ENCODE measurements at places on chromosomes 12 and 14.

DNA sequence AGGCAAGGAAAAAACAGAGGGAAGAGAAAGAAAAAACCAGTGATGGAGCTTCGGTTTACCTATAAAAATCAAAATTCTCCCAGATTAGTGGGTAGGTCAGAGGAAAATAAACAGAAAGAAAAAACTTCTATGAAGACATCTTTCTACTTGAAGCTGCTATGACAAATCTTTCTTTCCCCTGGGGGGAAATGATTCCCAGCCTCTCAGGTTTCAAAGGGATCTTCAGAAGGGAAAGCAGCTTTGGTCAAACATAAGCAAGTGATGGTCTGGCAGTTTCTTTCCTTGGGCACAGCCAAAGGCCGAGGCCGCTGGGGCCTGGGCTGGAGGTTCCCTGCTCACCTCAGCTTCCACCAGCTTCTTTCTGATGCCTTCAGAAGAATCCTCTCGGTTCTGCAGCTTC lies 104.5 kb downstream of the PRKAB1 start:
- no peak for DNase-seq

DNA sequence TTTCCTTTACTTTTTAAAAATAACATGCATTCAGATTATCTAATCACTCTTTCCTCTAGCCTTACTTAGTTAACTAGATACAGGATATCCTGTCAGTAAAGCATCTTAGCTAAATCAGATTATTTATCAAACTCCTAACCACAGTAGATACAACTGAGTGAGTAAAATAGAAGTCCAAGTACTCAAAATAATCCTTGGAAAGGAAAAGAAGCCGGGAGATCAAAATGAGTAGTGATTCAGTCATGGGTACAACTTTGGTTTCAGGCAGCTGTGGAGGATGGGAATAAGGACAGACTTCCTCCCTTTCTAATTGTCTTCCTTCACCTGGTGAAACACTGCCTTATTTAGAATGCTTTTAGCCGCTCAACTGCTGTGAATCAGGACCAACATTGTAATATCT lies 29.4 kb downstream of the GNG2 start:
- DNase-seq = no peak

DNA sequence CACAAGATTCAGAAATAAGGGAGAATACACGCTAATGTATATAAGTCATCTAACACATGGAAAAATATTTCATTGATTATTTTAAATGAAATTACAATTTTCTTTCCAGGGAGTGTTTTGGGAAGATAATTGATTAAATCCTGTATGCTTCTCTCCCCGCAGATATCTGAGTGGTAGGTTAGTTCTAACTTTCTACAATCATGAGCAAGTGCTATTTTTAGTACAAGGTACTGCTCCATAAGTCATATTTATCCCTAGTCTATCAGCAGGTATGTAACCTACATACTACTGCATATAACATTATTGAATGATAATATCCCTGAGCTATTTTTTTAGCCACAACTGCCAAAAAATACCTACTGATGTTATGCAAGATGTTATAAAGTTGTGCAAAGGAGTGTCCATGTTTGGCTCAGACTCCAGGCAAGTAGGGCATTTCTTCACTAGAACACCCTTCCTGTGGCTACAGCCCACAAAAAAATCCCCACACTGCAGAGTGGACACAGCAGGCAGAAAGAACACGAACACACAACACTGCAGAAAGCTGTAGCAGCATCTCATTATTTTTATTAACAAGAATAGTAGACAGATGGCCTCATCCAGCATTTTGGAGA lies 87.0 kb downstream of the SEC23A start:
- DNase-seq = no peak

- DNase-seq = no peak
Observed at GRCh38 chr14:23443411-23443812, 8.0 kb upstream of the MYH7 start.

DNA sequence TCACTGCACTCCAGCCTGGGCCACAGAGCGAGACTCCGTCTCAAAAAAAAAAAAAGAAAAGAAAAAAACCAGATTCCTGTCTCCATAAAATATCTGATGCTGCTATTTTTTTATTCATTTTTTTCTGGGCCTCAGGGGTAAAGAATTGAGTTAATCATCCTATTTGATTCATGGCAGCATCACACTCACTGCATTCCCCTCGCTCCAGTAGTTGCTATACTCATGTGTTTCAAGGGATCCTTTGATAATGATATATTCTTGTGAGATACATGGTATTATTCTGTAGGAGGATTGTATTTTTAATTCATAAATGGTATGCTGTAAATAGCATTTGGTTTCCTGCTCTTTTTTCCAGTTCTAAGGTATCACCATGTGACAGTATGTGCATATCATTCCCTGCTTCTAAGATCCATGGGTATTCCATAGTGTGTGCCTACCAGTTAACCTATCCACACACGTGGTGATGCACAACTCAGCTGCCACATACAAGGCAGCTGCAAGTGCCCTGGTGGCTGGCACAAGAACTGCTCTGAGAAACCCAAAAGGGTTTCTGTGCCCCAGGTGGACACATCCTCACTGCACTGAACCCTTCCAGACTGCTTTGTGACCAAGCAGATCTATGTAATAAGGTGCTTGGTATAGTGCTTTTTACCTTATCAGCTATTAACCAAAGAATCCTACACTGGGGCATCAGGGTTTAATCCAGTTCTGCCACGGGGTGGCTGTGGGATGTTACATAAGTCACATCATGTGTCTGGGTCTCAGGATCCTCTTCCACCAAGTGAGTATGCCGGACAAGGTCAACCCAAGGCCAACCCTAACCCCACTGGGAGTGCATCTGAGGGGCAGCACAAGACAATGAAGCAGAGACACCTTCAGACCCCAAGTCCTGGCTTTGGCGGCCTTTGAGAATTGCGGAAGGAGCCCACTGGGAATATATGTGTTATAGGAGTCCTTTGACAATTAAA lies 74.6 kb downstream of the ZFP36L1 start:
- DNase-seq = no peak

- DNase-seq = no peak
Observed at GRCh38 chr14:65045709-65046108, 56.6 kb downstream of the MAX start.

DNA sequence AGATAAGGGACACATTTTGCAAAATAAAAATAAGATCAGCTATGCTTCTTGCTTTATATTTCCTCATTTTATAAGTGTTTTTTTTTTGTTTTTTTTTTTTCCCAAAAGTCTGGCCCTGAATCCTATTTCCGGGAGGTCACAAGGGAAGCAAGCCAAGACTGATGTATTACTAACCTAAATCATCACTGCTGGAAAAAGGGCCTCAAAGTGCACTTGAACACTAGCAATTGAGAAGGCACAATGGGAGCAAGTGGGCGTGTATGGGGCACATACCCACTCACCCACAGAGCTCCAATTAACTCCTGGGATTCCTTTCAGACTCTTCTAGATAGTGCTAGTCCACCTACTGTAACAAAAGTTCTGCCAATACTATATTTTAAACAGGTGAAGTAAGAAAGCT lies 58.8 kb downstream of the STON2 start:
- DNase-seq = no peak

DNA sequence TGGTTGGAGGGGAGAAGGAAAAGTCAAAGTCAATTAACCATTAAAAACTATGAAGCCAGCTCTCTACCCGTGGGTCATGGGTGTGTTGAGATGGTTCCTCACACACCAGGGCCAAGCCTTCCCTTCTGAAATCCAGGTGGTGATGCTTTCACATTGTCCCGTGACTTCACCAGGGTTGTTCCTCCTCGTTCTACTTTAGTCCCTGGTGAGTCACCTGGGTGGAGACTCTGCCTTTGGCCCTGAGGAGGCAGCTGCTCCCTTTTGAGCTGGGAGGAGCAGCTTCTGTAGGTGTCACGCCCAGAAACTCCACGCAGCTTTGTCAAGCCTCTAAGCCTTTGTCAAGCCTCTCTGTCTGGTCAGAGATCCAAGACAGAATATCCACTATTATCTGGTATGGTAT lies 348.3 kb downstream of the BMP4 start:
- no peak for DNase-seq

DNA sequence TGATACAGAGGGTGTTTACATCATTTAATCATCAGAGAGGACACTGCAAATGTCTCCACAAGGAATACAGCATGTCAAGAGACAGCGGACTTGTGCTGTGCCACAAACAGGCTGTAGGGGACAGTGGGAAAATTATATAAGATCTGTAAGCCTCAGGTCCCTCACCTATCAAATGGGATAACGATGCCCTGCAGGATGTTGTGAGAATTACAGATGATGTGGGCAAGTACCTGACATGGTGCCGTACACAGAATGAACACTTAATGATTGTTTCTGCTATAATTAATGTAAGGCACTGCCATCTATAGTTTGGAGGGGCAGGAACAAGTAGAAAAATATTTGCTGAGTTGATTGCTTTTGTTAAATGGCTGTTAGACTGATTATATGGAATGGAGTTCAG lies 81.9 kb upstream of the GTF2A1 start:
- no peak for DNase-seq

DNA sequence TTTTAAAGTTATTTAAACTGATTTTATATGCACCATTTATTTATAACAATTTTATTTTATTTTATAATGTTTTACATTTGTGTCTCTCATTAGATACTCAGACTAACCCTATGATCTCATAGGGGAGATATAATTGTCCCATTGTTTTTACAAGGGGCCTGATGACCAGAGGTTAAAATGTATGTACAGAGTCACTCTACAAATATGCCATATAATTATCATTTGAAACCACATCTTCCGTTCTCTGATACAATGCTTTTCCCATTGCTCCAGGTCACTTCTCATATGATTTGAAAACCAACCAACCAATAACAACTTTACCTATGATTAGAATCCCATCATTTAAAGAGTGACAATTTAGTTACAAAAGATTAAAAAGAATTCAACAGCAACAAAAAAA lies 137.8 kb downstream of the GPHN start:
- no peak for DNase-seq

GRCh38 chr14:84988357-84988756 lies 541.6 kb upstream of the FLRT2 start:
- DNase-seq = no peak

GRCh38 chr14:106024983-106025604 lies 498.7 kb downstream of the TMEM121 start:
- no peak for DNase-seq

DNA sequence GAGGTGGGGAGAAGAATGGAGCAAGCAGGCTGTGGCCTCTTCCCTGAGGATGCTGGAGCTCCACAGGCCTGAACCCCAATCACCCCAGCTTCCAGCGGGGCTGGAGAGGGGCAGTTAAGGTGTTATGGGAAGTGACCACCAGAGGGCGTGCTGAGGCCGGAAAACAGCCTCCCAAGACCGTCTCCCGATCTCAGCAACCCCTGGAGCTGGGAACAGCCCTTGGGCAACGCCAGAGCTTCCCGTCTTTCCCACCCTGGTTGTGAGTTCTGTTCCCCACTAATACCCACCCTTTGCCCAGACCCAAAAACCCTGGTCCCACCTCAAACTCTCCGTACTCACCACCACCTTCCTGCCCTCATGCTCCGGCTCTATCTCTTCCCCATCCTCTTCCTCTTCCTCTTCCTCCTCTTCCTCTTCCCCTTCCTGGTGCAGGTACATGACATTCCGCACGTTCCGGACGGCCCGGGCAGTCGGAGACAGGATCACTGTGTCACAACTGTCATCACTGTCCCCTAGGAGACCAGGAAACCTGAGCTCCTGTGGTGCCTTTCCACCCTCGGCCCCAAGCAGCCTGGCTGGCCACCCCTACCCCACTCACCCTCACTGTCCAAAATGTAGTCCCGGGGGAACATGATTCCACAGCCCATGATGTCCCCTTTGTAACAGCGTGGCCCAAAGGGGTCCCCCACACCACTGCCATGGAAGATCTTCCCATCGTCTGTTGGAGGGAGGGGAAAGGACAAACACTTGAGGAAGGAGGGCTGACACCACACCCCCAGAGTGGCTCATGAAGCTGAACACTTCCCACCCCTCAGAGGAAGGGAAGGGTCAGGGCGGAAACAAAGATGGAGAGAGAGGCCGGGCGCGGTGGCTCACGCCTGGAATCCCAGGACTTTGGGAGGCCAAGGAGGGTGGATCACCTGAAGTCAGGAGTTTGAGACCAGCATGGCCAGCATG lies 12.9 kb downstream of the SPRYD3 start:
- peak; percentile 59 for DNase-seq

- no peak for DNase-seq
Observed at GRCh38 chr14:75277815-75278421, 710 bp upstream of the FOS start.

DNA sequence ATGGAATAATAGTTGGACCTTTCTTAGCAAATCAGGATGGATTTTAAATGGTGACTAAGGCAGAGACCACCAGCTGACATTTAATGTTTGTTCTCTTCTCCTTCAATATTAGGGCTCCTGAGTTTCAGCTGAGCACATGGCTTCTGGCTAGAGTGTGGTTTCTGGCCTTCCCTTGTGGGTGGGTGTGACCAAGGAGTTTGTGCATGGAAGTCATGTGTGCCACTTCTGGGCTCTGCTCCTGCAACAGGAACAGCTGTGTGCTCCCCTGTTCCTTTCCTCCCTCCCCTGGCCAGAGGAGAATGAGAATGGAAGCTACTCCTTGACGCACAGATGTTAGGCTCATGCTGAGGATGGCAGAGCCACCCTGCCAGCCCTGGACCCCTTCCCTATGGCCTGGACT lies 44.2 kb downstream of the CCDC175 start:
- DNase-seq = no peak

DNA sequence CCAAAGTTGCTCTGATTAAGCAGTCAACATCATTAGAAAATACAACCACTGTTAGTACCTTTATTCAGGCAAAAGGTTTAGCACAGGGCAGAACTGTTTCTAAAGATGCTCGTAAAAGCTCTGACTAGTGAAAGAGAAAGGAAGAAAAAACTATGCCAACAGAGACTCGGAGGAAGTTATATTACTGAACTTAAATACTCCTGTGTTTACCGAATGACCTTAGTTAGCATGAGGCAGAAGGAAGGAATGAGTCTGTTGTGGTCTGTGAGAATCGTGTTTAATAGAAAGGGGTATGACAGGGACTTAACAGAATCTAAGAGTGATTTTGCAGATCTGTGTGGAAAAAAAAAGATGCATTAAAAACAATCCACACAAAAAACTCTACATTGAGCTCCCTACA lies 84.1 kb upstream of the OVCH1 start:
- no peak for DNase-seq

GRCh38 chr12:102879144-102879763 lies 37.8 kb downstream of the PAH start:
- DNase-seq = peak; percentile 85

- DNase-seq = no peak
Observed at GRCh38 chr12:80709811-80710726, 2.6 kb downstream of the MYF6 start.

DNA sequence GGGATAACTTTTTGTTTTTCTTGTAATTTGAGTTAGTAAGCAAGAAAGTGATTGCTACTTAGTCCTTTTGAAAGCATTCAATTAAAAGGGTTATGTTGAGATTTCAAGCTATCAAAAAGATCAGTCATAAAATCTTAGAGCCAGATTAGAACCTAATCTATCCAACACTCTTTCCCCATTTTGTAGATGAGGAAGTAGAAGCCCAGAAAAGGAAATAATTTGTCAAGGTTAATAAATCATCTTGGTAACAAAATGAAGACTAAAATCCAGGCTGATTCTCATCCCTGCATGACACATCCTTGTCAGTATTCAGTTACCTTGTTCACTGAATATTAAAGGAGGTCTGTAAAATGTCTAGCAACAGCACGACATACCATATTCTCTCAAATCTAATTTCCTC lies 26.5 kb downstream of the PPP1R13B start:
- no peak for DNase-seq

- DNase-seq = no peak
Observed at GRCh38 chr14:62409169-62409568, 636.1 kb downstream of the KCNH5 start.

GRCh38 chr12:116647813-116648212 lies 88.6 kb downstream of the MAP1LC3B2 start:
- DNase-seq = no peak
